D721Med (cell line): ENCODE measurements at places on chromosomes 7 and 10.

DNA sequence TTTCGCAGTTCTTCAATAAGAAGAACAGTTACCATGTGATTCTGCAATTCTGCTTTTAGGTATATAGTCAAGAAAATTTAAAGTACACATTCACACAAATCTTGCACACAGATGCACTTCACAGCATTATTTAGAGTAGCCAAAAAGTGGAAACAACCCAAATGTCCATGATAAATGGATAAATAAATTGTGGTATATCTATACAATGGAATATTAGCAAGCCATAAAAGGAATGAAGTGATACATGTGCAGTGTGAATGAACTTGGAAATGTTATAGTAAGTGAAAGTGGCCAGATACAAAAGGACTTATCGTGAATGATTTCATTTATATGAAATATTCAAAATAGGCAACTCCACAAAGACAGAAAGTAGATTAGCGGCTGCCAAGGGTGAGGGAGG is 109.1 kb downstream of the AGMO start:
- no peak for DNase-seq

DNA sequence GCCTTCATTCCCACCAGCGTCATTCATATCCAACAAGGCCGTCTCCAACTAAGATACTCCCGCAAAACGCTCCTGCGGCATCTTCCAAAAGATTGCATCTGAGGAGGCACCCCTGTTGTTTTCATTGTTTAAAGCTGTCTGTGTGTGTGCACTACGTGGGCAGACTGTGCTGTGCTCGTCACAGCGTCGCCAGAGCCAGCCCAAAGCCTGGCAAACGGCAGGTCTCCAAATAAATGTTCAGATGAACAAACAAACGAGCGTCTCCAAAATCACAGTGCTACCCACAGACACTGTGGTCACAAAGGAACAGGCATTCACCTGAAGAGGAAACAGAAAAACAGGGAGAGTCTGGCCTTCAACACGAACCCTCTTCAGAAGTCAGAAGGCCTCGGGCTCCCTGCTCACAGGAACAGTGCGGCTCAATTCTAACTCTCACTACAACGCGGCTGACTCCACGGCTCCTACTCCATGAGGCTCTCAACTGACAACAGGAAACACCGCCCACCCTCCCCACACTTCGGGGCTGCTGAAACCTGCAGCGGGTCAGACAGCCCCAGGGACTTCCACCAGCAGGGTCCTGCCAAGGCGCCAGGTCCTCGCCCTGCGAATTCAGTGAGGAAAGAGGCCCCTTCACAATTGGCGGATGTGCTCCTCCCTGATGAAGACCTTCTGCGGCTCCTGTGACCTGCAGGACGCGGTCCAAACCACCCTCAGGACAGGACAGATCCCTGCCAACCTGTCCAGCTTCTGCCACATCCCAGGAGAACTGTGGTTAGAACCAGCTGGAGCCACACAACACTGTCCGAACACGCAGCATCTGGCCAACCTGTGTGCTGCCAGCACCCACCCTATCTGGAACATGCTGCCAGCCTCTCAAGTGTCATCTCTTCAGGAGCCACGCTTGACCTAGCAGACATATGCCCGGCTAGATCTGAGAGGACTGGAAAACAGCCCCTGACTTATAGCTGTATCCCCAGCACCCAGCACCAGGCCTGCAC is 36.1 kb downstream of the MAD1L1 start:
- peak; percentile 6 for DNase-seq

DNA sequence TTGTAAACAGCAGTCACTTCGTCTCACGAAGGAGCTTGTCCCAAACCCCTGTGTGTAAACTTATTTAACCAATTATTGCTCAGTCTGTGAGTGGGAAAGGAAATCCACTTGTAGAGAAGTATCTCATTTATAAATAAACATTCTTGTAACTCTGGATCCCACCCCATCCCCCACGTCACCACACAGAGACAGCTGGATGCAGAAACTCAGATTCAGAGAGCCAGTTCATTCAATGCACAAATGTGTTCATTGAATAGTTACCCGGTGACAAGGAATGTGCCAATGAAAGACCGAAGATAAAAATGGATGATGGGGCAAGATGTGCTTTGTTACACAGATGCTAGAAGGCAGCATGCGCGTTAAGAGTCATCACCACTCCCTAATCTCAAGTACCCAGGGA is 8.3 kb upstream of the OCM start:
- DNase-seq, result no peak

- no peak for DNase-seq
Observed at GRCh38 chr7:79590916-79591623, 137.6 kb upstream of the MAGI2 start.

DNA sequence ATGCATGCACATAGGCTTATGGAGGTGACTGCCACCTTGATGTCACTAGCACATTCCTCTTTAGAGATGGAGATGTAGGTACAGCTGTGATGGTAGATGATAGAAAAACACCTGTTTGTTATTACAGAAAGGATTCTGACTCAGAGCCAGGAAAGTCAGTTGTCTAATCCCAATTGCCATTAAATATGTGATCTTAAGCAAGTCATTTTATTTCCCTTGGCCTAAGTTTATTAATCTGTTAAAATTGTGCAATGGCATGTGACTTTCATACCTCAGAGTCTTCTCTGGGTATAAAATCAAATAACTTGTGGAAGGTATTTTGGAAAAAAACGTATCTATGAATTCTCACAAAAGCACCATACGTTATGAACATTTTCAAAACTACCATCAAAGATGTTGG is 123.9 kb upstream of the BET1 start:
- no peak for DNase-seq

- no peak for DNase-seq
Observed at GRCh38 chr7:78161781-78162180, 363.2 kb downstream of the PHTF2 start.

GRCh38 chr7:106623853-106624252 is 37.1 kb downstream of the CCDC71L start:
- DNase-seq, result no peak

GRCh38 chr7:94397722-94398121 is 3.0 kb downstream of the COL1A2 start:
- no peak for DNase-seq

GRCh38 chr10:35876248-35876647 is 234.2 kb upstream of the FZD8 start:
- no peak for DNase-seq

GRCh38 chr10:61390851-61391250 is 62.3 kb downstream of the TMEM26 start:
- no peak for DNase-seq

DNA sequence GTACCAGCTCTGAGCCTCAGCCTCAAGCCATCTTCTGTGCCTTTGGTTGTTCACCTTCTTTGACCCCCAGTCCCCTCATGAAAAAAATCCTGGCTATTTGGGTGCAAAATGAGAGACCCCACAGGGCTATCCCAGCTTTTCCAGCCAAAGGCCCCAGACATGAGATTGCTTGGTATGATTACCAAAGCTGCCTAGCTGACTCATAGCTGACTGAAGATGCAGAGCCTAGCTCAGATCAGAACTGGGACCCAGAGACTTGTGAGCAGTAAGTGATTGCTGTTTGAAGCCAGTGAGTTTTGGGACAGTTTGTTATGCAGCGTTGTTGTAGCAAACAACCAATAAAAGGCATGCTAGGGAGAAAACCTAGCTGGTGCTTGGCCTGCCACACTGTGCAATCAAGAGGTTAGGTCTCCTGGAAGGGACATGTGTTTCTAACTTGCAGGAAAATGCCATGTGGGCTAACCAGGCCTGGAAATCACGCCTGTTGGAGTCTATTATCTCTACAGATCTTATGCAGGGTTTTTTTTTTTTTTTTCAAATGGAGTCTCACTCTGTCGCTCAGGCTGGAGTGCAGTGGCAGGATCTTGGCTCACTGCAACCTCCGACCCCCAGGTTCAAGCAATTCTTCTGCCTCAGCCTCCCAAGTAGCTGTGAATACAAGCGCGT is 48.0 kb upstream of the DAGLB start:
- DNase-seq, result no peak

DNA sequence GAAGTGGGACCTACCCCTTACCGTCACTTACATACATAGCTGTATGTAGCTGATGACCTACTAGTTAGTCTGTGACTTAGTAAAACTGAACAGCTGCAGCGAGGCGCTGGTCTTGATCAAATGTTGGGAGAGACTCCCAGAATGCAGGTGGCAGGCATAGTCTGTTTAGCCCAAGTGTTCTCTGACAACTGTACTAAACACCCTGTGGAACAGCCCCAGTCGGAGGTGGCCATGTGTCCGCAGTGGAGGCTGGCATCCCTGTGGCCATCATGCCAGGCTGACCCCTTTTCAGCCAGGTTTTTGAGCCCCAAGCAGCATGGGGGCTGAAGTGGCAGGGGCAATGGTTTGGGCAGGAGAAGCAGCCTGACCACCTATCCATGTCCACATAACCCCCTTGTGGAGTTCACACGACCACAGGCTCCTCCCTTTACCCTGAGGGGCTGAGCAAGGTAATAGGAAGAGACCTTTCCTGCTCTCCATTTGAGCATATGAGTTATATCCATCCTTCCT is 7.2 kb downstream of the ADCY1 start:
- DNase-seq, result no peak

- DNase-seq, result no peak
Observed at GRCh38 chr7:14446829-14447228, 455.7 kb downstream of the DGKB start.

GRCh38 chr7:34928052-34928451 is 109.2 kb downstream of the DPY19L1 start:
- DNase-seq, result no peak

GRCh38 chr7:114365791-114366190 is 48.8 kb upstream of the FOXP2 start:
- DNase-seq, result no peak

DNA sequence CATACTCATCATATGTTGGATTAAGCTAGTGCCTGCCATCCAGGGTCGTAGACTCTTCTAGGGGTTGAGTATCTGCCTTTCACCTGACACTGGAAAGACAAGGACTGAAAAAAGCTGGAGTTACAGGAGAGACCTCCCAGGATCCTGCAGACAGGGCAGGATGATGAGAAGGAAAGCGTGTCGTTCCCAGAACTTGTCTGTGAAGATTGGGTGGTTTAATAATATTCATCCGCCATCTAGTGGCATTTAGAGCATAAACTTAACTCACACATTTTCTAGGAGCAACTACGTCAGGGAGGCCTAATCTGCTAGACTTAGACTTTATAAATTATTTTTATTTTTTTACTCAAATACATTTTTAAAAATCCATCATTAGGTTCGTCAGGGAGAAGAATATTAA is 59.6 kb downstream of the ADRB1 start:
- DNase-seq, result no peak

- no peak for DNase-seq
Observed at GRCh38 chr10:8912108-8912507, 857.6 kb downstream of the GATA3 start.

DNA sequence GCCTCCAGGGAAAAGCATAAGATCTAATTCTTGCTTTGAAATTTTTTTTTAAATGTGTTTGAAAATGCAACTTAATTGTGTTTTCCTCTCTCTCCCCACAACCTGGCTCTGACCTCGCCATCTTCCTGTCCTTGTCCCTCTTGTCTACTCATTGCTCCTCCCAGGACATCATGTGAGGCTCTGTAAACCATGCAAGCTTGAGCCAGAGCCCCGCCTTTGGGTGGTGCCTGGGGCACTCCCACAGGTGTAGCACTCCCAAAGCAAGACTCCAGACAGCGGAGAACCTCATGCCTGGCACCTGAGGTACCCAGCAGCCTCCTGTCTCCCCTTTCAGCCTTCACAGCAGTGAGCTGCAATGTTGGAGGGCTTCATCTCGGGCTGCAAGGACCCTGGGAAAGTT is 9.8 kb upstream of the CDHR1 start:
- DNase-seq, result peak; percentile 12

DNA sequence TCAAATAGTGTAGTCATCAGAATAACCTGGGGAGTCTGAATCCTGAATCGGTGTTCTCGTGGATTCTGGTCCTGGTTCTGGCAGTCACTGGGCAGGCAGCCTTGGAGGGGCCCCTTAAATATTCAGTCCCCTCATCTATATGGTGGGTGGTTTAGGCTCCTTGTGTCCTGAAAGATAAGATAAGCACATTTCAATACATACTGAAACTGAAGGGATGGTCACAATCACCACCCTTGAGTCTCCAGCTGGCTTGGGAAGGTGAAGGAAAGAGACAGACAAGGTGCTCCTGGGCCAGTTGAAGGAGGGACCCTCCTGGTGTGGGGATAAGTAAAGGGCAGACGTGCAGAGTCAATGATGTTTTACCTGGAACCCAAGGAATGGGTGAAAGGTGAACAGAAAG is 146.7 kb downstream of the CXCL12 start:
- no peak for DNase-seq

DNA sequence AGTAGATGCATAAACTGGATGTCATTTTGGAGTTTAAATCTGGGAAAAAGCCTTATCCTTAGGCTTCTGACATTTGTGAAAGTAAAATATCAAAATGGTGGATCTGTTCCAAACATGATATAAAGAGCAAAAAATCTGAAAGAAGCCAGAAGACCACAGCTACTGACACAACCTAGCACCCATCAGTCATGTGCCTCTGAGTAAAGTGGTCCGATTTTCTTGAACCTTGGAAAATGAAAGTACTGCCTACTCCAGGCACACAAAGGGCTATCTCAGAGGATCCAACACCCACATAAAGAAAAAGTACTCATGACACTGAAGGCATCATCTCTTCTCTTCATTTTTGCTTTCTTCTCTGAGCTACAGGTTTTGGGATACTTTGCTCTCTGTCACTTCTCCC is 150.7 kb downstream of the KMT2E start:
- DNase-seq, result no peak

GRCh38 chr7:93476491-93477344 is 97.8 kb downstream of the CALCR start:
- DNase-seq, result no peak

DNA sequence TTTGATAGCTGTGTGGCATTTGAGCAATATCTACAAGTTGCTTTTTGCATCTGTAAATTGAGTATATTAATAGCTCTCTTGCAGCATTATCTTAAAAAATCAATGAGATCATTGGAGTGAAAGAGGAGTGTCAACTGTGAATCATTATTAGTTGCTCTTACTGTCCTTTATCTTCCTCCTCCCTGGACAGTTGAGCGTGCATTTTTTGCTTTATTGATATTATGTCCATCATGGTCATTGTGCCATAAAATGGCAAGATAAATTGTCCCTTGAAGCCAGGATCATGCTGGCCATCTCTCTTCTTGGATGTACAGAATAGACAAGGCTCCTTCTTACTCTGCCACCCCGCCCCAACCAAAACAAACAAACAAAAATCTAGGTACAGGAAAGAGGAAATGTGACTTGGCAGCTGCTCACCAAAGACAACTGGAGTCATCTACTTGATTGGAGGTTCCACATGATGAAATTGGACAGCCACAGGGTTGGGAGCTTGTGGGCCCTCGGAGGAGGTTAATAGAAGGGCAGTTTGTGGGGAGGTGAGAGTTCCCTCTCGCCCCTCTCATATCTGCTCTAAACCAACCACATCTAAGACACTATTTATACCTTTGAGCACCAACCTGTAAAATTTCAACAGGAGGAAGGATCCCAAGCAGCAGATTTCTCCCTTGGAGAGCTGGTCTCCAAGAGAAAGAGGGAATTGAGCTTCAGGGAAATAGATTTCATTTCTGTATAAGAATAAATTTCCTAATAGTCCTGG is 252.7 kb downstream of the SKIDA1 start:
- DNase-seq, result no peak
